Aorta (tissue), 5 donors: ENCODE measurements at places on chromosomes 6 and 20. TPM values are rescaled to one million over a fixed set of nuclear protein-coding genes. Genes with fewer than 3 reads are reported as not detected.

GRCh38 chr6:42378125-42378524 lies 73.6 kb downstream of the TRERF1 start:
- H3K4me1 ChIP-seq, result no peaks in the 10 kb centered on the region
- H3K27me3 ChIP-seq, result no peaks in the 10 kb centered on the region
- no peak for DNase-seq
- no peak overlapping the region for H3K4me3 ChIP-seq
- H3K27ac ChIP-seq, result no peak overlapping the region

- H3K4me1 ChIP-seq, result no peaks in the 10 kb centered on the region
- no peak for DNase-seq
- no peaks in the 10 kb centered on the region for H3K36me3 ChIP-seq
- no peaks in the 10 kb centered on the region for H3K27me3 ChIP-seq
- no peak overlapping the region for H3K4me3 ChIP-seq
These were observed 18.5 kb upstream of the ISM1 start for GRCh38 chr20:13202565-13202964.

DNA sequence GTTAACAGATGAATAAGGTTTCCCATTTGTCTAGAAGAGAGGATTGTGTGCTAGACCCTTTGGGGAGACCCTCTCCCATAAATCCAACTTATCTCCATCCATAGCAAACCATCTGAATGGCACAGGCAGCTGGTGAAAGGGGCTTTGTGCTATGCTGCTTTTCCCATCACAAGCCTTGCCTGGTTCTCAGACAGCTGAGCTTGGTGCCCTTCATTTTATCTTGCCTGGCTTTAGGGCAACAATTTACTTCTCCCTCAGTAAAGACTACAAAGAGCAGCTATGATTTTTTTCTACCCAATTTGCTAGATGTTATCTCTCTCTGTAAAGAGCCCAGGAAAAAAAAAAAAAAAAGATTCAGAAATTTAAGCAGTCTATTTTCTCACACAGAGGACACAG lies 117.0 kb upstream of the COL21A1 start:
- H3K27ac ChIP-seq, result no peak overlapping the region

GRCh38 chr6:31293343-31293742 lies 21.5 kb upstream of the HLA-C start:
- H3K4me3 ChIP-seq, result no peak overlapping the region
- H3K4me1 ChIP-seq, result no peaks in the 10 kb centered on the region
- DNase-seq, result no peak
- no peaks in the 10 kb centered on the region for H3K36me3 ChIP-seq

GRCh38 chr20:828987-829386 lies 4.5 kb upstream of the FAM110A start:
- H3K27ac ChIP-seq, result no peak overlapping the region
- DNase-seq, result no peak
- no peaks in the 10 kb centered on the region for H3K36me3 ChIP-seq
- H3K27me3 ChIP-seq, result no peaks in the 10 kb centered on the region

GRCh38 chr20:29296256-29297230 lies 1960.9 kb upstream of the DEFB115 start:
- no peaks in the 10 kb centered on the region for H3K27me3 ChIP-seq
- DNase-seq, result no peak
- H3K36me3 ChIP-seq, result no peaks in the 10 kb centered on the region
- H3K4me1 ChIP-seq, result no peaks in the 10 kb centered on the region

GRCh38 chr6:41724586-41725501 lies 10.6 kb downstream of the TFEB start:
- H3K27me3 ChIP-seq, result no peaks in the 10 kb centered on the region
- H3K36me3 ChIP-seq, result no peaks in the 10 kb centered on the region
- H3K4me1 ChIP-seq, result no peaks in the 10 kb centered on the region

HTR1E gene
- polyA plus RNA-seq, result not detected

CCM2L gene
- polyA plus RNA-seq, result 1.7 TPM
